ENCODE measurements at places on chromosomes 2 and 18.

DNA sequence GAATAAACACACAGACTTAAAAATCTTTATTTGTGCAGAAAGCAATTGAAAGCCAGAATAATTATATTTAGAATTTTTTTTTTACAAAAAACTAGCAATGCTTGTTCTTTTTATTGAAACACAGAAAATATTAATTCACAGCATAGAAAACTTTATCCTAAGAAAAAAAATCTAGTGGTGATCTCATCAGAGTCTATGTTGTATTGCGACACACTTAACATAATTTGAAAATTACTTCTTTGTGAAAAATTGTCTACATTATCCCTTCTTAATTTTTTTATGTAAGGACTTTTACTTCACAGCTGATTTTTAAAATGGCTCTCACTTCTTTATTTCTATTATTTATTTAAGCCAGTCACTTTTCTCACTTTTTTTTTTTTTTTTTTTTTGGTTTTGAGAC is 103.4 kb downstream of the LDLRAD4 start:
- DNase-seq, result no peak

DNA sequence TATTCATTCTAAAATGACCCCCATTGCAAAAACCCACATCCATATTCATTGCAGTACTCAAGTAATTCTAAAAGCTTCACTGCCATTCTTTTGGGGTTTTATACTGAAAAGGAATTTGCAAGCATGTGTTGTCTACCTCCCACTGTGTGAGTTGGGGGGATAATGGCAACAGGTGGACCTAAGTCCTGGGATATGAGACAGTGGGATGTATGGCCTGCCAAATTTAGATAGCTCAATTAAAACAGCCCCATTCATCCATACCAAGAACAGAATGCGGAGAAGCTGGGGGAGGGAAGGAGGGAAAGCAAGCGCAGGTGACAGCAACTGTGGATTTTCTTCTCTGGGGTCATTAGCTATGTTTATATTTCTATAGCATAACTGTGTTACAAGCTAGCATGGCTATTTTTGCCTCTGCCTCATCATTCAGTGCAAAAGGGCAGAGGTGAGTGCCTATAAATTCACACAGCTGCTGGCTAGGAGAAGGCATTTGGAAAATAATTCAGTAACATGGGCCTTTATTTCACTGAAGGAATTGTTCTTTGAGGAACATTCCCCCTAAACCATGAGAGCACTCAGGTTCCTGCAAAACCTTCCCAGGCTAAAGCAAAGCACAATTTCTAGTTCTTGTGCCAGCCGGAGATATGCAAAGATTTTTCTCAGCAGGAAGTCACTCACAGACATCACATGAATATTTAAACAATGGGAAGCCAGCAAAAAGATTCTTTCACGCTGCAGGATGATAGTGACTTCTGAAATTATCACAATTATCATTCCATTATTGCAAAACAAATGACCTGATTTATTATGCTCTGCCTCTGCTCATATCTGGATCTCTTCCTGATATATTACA is 393.9 kb upstream of the ACVR2A start:
- DNase-seq, result no peak

- no peak for DNase-seq
Measured at GRCh38 chr2:19295998-19296502, 62.4 kb downstream of the OSR1 start.

DNA sequence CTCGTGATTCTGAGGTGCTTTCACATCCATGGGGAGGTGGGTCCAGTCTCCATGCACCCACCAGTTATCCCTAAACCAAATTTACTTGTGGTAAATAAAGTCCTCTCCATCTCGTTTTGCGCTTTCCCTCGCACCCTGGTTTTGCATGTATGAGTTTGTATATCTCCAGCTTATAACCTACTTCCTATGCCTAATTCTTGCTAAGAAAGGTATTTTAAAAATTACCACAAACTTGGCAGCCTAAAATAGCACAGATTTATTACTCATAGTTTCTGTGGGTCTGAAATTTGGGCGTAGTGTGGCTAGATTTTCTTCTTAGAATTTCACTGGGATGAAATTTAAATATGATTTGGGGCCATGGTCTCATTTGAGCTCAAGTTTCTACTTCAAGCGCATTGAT is 511.5 kb downstream of the NYAP2 start:
- DNase-seq, result no peak

DNA sequence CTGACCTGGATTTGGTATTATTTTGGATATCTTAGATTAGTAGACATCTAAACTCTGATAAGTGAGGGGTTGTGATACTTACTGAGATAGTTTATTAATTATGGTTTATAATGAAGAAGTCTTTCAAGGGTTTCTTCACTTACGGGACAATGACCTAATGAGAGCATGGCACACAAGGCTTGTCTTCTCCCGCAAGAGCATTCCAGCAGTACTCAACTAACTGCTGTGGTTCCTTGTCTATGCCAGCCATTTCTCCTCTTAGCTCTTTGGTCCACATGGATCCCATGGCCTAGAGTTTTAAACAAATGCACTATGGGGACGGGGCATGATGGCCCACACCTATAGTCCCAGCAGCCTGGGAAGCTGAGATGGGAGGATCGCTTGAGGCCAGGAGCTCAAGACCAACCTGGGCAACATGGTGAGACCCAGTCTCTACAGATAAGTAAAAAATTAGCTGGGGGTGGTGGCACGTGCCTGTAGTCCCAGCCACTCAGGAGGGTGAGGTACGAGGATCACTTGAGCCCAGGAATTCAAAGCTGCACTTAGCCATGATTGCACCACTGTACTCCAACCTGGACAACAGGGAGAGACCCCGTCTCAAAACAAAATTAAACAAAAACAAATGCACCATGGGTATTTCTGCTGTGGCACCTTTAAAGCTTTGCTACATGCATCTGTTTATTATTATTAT is 161.7 kb upstream of the MYCN start:
- no peak for DNase-seq

DNA sequence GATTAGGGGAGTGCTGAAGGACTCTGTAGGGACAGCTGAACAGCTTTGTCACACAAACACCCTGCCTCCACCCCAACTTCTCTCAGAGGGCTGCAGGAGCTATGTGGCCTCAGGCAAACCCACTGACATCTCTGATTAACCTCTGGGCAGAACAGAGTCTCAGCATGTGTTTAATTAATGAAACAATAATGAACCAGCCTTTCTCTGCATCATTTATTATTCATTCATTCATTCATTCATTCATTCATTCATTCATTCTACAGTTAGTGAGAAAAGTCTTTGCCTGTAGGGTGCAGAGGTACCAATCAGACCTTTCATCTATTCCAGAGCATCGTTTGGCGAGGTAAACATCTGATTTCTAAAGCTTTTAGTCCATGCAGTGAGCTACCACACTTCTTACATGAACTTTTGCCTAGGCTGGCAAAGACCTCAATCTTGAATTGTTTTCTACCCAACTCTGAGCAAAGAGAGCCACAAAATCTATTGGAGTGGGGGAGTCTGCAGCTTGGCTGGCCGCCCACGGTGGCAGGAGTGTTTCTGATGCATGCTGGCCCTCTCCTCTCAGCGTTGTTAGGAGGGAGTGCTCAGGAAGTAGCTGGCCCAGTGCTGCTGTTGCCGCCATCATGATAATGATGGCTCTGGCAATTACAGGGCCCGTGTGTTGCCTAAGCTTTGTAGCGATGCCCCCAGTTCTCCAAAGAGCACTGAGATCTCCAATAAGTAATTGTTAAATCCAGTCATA is 198.9 kb downstream of the SMAD7 start:
- DNase-seq, result no peak

- no peak for DNase-seq
Measured at GRCh38 chr2:181762000-181762399, 81.7 kb upstream of the NEUROD1 start.

- DNase-seq, result no peak
Measured at GRCh38 chr2:215218587-215219577, 80.5 kb upstream of the ABCA12 start.

- peak; percentile 53 for DNase-seq
Measured at GRCh38 chr2:172285010-172285621, 142.3 kb upstream of the ITGA6 start.

- DNase-seq, result no peak
Measured at GRCh38 chr2:112936927-112937232, 25.9 kb downstream of the IL37 start.

- DNase-seq, result no peak
Measured at GRCh38 chr2:113407446-113408099, 29.9 kb upstream of the ZNG1B start.

DNA sequence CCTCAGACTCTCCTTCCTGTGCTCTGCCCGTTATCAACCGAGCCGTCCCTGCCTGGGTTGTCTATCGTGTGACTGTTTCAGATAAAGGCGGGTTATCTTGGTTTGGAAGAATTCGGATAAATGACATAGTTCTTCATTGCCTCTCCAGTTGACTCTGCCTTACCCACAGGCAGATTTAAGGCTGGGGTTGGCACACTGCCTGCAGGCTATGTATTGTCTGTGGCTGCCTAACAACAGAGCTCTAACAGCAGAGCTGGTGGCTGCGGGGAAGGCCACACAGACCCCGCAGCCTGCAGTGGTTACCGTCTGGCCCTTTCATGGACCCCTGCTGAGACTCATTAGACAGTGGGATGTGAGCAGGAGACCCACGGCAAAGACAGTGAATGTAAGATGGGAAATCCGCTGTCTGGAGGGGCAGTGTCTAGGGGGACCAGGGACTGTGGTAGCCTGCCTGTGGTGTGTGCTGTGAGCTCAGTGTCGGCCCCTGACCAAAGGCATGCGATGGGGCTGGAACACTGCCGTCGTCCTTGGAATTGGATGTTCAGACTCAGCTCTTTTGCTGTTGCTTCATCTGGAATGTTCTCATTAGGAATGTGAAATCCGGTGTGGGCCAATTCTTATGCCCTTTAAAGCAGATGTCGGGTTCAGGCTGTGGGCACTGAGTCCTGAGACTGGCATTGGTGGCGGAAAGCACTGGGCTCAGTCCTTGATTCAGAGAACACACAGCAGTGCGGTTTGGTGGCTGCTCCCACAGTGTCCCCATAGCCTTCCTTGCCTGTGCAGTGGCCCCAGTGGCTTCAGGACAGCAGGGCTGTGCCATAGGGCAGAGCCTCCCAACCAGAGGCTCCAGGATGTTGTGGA is 44.5 kb downstream of the SH3RF3 start:
- DNase-seq, result peak; percentile 80

GRCh38 chr18:48791636-48792105 is 159.1 kb downstream of the SMAD7 start:
- DNase-seq, result no peak

DNA sequence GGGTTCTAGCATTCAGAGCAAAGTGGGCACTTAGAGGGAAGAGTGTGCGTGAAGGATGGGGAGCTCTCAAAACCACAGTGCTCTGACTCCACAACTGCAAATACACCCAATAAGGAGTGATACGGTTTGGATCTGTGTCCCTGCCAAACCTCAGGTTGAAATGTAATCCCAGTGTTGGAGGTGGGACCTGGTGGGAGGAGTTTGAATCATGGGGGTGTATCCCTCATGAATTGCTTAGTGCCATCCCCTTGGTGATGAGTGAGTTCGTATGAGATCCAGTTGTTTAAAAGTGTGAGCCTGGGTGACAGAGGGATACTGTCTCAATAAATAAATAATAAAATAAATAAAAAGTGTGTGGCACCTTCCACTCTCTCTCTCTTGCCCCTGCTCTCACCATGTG is 50.3 kb upstream of the CCDC85A start:
- DNase-seq, result no peak

GRCh38 chr18:5238371-5238976 is 41.4 kb upstream of the AKAIN1 start:
- no peak for DNase-seq

- DNase-seq, result no peak
Measured at GRCh38 chr2:223619486-223620129, 17.4 kb upstream of the SCG2 start.

DNA sequence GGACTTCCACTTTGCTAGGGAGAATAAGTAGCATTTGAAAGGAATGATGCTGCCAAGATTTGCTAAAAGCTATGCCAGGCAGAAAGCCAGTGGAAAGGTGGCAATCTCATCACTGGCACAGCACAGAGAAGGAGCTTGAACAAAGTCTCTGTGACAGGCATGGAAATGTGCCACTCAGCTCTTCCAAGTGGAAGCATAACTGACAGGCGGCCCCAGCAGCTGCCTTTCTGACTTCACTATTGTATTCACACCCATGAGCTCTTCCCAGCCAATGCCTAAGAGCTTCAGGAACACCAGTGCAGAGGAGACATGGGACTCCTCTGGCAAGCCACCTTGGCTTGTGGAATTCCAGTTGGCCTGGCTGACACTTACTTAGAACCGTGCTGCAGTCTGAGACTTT is 134.6 kb upstream of the REG3G start:
- no peak for DNase-seq

- DNase-seq, result no peak
Measured at GRCh38 chr18:10100941-10101701, 187.3 kb downstream of the VAPA start.

DNA sequence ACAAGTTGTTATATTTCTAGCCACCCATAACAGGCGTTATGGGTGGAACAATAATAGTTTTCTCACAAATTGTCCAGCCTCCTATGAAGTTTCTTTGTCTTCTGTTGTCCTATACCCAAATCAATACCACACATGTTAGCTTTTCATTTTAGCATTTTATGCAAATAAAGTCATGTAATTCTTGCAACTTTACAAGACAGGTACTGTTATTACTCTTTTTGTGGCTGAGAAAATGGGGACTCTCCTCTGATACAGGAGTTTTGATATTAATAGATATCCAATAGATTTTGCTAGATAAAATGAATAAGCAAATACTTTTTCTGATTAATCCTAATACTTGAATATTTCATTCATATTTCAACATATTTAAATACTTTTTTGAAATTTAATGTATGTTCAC is 151.0 kb downstream of the PMAIP1 start:
- DNase-seq, result no peak

GRCh38 chr2:138707392-138708074 is 72.7 kb downstream of the NXPH2 start:
- peak; percentile 23 for DNase-seq

GRCh38 chr2:16604236-16604635 is 61.4 kb downstream of the CYRIA start:
- DNase-seq, result no peak

- DNase-seq, result no peak
Measured at GRCh38 chr18:31723639-31723989, 37.1 kb downstream of the SLC25A52 start.

GRCh38 chr2:222805591-222806304 is 55.1 kb upstream of the ACSL3 start:
- no peak for DNase-seq

GRCh38 chr2:222205136-222205535 is 93.7 kb downstream of the PAX3 start:
- DNase-seq, result no peak

GRCh38 chr2:120669121-120669952 is 66.3 kb upstream of the GLI2 start:
- no peak for DNase-seq

- no peak for DNase-seq
Measured at GRCh38 chr18:31738460-31739407, 21.9 kb downstream of the SLC25A52 start.

Data from BJ (cell line).